ENCODE measurements at places on chromosomes 3 and 15. TPM values are rescaled to one million over a fixed set of nuclear protein-coding genes. Genes with fewer than 3 reads are reported as not detected.

Gene NUP210
- total RNA-seq = 14.9 TPM

Gene SPRED1
- 51.0 TPM for total RNA-seq

Gene VWA5B2
- total RNA-seq = not detected

Gene ZBTB47
- total RNA-seq = 2.6 TPM

Gene ERICH6
- not detected for total RNA-seq

Gene LYSMD2
- 25.7 TPM for total RNA-seq
